ENCODE measurements at places on chromosomes 4 and X.
A peak's percentile ranks its signal among the peaks of the same experiment; 100 is the strongest.

DNA sequence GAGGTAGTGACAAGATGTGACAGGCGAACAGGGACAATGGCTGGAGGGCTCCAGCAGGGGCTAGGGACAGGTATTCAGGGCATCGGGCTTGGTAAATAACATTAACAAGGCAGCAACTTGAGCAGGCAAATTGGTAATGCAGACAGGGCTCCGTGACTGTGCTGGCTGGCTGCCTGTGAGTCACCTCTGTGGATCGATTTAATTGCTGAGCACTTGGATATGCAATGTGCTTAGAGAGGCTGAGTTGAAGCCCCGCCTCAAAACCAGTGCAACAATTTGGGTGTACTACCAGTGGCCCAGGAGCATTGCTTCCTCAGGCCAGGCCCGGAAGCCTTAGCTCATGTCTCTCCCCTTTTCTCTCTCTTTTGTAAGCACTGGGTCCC lies 19.5 kb downstream of the CNGA2 start:
- peak; percentile 35 for DNase-seq

GRCh38 chr4:966266-967112 lies 6.9 kb downstream of the DGKQ start:
- no peak for DNase-seq

- no peak for DNase-seq
Measured at GRCh38 chrX:141924293-141924692, 20.6 kb downstream of the MAGEC1 start.

DNA sequence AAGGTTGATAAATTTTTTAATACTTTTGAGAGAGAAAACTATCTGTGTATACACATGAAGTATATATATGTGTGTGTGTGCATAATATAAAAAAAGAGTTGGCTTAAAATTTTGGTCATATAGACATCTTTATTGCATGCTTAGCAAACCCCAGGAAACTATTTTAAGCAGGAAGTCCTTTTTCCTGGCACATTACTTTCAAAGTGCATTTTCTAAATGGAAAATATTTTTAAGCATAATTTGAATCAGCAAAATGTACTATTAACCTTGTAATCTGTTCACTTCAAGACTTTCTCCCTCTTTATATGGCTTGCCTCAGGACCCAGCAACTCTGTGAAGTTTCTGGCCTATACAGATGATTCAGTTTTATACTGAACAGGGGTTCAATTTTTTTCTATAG lies 106.3 kb downstream of the CDS1 start:
- DNase-seq, result no peak

DNA sequence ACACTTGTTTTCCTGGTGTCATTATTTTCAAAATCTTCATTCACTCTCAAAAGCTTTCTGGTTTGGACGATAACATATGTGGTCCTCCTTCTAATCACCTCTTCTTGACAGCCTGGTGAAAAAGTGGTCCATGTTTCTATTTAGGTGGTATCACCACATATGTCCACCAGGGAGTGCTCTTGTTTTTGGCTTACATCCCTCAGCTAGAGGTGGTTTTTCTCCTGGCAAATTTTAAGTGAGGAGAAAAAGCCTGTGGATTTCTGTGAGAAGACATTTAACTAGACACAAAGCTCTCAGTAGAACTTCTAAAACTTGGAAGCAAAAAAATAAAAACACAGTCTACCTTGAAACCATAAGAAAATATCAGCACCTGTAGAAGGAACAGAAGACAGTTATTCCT lies 58.0 kb upstream of the FRMPD4 start:
- peak; percentile 53 for DNase-seq

DNA sequence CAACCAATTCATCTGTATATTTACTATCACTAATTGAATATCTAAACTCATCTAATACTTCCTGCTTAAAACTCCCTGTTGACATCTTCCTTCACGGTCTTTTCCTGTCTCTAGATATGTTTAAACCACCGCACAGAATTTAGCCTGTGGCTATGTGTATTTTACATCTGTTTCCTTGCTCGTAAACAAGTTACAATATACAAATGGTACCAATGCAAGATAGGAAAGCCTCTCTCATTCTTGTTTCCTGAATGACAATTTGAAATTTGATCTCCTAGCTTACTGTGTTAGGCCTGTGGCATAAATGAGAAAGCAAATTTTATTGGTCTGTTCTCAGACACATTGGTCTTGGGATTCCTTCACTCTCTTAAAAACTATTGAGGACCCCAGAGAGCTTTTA lies 89.7 kb upstream of the PCDH7 start:
- no peak for DNase-seq
